Iris pigment epithelial cell (primary cell): ENCODE measurements at places on chromosomes 7 and 10.

DNA sequence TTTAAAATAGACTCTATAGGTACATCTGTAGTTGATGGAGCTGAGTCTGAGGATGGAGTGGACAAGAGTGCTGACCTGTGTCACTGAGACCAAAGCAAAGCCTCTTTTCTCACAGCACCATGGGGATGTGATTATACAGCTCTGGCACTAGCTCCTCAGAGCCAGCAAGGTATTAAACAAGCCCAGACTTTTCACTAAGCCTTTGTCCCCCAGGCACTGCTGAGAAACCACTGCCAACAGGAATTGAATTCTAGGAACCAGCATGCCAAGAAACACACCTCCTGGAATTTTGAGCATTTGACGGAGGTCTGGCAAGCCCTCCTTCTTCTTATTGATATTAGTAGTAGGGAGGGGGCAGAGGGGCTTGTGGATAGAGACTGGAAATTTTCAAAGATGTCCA lies 147.0 kb downstream of the C1GALT1 start:
- no peak for DNase-seq

GRCh38 chr7:76409537-76409936 lies at the start of gene SSC4D:
TSS of gene SSC4D (minus strand) at chr7:76409697. CDS start at chr7:76404439, 5,258 bp downstream.
- DNase-seq: no peak

- DNase-seq: no peak
Observed at GRCh38 chr10:50295367-50295766, 44.1 kb upstream of the ASAH2 start.

GRCh38 chr10:82245157-82245556 lies 370.2 kb downstream of the NRG3 start:
- no peak for DNase-seq

DNA sequence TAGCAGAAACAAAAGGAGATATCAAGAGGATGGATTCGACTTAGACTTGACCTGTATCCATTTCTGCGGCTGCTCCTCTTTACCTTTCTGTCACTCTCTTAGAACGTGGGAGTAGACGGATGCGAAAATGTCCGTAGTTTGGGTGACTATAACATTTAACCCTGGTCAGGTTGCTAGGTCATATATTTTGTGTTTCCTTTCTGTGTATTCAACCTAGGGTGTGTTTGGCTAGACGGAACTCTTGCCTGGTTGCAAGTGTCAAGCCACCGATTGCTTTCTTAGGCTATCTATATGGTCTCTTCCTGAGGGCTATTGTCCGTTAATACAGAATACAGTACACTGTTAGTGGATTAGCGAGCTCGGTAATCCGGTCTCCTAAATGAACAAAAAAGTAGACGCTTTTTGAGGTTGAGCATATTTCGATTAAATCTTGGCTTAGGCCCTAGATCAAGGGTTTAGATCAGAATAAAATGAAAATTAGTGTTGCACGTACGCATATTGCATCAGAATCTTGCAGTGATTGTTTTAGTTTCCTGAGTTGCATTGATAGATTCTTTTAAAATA lies 1.2 kb downstream of the PTEN start:
- DNase-seq: no peak

DNA sequence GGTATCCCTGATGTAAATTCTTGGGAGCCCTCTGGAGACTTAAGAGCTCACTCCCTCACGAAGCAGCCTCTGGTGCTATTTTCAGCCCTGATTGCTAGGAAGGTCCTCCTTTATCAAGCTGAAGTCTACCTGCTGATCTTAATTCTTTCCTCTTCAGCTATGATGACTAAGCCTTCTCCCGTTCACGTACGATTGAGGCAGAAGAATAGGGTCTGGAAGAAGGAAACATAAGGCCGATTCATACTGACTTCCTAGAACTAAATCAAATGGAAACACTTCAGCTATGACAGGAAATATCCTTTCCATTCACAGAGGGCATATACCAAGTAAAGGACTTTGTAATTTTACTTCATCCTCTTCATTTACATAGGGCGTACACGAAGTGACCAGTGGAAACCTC lies 107.0 kb downstream of the CPXM2 start:
- DNase-seq: no peak

GRCh38 chr10:82144153-82144552 lies 269.2 kb downstream of the NRG3 start:
- DNase-seq: no peak

DNA sequence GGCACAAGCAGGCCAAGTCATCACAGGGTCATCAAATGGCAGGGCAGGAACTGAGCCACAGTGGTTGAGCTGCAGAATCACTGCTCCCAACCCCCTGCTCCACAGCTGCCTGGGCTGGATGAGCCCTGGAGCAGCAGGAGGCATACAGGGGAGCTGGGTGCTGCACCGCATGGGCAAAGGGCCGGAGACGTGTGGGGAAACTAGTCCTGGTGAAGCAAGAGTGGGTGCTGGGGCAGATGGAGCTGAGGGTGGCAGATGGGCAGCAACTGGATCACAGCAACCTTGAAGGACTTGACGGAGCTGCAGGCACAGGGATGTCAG lies 16.0 kb upstream of the VOPP1 start:
- no peak for DNase-seq

DNA sequence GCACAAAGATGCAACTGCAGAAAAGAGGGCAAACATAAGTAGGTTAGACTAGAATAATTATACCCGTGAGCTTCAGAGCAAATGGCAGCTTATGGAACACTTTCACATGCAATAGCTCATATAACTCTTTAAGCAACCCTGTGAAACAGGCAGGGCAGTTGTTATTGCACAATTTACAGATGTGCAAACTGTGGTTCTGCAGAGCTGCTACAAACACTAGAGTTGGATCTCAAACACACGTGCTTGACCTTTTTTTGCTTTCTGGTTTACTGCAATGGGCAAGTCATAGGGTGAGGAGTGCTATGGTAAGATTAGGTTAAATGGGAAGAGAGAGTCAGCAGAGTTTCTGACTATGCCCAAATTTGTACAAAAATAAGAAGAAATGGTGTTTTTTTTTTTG lies 610.8 kb downstream of the GATA3 start:
- no peak for DNase-seq
